ENCODE measurements at places on chromosomes 12 and 14.
A peak's percentile ranks its signal among the peaks of the same experiment; 100 is the strongest.

GRCh38 chr12:3869865-3870264, 3.3 kb downstream of the PARP11 start:
- DNase-seq = no peak

DNA sequence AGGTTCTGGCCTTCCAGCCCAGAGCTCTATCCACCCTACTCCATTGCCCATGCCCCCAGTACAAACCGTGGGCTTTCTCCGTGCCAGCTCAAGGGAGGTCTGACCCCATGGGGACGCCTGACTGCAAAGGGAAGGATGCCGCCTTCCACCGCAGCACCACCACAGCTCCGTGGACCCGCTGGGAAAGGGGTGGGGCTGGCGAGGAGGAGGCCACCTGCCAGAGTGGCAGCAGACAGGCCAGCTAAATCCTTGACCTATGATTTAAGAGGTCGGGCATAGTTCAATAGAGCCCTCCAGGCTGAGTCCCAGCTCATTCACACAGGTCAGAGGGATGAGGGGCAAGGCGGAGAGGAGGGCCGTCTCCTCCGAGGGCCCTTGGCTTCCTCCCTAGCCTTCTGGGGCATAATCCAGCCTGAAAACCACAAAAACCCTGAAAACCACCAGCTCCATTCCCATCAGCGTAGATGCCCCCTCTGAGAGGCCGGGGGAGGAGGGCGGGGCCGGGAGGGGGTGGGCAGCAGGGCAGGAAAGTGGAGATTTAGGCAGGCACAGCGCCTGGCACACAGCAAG, 14.9 kb upstream of the FIGNL2 start:
- no peak for DNase-seq

GRCh38 chr14:104397956-104398355, 181.6 kb upstream of the C14orf180 start:
- DNase-seq = no peak

- no peak for DNase-seq
Observed at GRCh38 chr12:13117029-13117428, 13.6 kb upstream of the GSG1 start.

DNA sequence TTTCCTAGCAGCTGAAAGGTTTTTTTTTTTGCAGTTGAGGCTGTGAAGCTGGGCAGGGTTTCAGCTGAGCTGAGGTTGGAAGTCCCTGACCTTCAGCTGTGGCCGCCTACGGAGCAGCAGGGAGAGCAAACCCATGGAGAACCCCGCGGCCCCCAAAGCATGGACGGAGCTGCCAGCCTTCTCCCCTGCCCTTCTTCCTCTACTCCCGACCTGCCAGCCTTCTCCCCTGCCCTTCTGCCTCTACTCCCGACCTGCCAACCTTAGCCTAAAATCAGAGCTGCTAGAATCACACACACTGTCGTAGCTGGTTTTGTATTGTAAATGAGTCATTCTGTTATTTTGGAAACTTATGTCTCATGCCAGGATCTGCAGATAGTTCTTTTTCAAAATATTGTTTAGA, 74.6 kb downstream of the PPP2R5C start:
- no peak for DNase-seq

DNA sequence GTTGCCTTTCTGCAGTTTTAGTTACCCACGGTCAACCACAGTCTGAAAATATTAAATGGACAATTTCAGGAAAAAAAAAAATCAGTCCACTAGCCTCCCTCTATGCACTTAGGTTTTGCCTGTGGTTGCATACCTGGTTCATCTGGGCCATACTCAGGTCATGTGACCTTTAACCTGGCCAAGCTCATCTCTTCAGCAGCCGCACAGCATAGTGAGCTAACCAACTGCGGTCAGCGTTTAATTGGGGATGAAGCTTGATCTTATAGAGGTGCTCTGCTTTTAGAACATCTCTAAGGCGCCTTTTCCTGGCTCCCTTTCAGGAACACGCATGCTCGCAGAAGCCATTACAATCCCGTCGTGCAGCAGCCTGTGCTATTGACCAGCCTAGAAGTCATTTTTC, 177.2 kb upstream of the HMGA2 start:
- no peak for DNase-seq

- DNase-seq = peak; percentile 73
Observed at GRCh38 chr14:104768437-104769323, 15.7 kb downstream of the SIVA1 start.

- no peak for DNase-seq
Observed at GRCh38 chr14:105421723-105422615, 2.3 kb downstream of the MTA1 start.

DNA sequence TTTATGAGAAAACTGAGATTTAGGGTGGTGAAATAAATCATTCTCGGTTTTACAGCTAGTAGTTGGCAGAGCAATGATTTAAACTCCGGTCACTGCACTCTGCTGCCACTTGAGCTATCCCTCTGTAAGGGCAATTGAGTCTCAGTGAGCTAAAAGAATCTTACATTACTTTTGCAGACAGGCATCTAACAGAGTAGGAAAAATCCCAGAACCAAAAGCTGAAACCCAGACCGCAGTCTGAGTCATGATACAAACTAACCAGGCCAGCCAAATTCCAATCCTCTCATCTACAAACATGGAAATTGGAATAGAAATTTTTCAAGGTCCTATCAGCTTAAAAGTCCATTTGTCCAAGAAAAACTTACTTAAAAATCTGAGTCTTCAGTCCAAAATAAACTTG, 73.7 kb downstream of the ANKS1B start:
- no peak for DNase-seq

GRCh38 chr14:76467711-76468155, 91.8 kb downstream of the ESRRB start:
- no peak for DNase-seq

GRCh38 chr14:96639550-96639949, 137.4 kb downstream of the PAPOLA start:
- no peak for DNase-seq

DNA sequence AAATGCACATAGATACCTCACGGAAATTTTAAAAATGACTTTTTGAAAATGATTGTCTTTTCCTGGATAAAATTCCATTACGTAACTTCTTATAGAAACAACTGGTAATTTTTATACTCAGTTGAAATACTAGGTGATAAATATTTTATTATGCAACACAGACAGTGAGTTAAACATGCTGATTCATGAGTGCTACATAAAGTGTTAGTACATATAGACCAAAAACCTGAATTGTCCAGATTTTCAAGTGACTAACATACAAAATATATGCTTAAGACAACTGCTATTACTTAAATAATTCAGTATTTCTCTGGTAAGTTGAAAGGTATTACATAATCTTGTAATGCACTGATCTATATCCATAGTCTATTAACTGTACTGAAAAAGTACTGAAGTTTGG, 11.9 kb downstream of the PTPRO start:
- DNase-seq = no peak

DNA sequence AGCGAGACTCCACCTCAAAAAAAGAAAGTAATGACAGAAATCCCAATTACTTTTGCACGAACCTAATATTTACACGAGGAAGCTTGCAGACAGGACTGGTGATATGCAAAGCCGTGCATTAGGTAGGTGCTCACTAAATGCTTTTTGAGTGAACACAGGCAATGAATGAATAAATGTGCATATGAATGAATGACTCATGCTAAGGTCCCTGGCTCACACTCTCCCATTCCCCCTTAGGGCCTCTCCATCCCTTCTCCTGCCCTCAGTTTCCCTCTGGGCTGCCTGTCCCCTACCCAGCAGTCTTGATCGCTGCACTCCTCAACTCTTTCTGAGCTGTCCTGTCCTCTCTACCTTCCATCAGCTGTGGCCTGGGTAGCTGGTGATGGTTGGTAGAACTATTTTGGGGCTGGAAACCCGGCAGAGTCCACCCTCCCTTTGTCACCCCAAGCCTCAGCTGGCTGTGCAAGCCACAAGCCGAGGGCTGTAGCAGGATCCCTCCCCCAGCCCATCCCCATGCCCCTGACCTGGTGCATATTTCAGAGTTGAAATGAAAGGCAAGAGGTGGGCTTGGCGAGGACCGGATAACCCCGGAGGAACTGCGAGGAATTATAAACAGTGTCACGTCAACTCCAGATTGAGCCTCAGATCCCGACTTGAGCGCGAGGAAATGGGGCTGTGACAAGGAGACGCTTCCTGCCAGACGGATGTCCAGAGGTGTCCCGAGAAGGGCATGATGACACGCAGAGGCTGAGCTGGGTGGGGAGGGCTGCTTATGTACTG, 191.7 kb upstream of the GSC start:
- DNase-seq = no peak

GRCh38 chr14:100786131-100786530, 39.8 kb upstream of the MEG3 start:
- no peak for DNase-seq

GRCh38 chr14:39641224-39641623, 209.0 kb upstream of the FBXO33 start:
- no peak for DNase-seq

DNA sequence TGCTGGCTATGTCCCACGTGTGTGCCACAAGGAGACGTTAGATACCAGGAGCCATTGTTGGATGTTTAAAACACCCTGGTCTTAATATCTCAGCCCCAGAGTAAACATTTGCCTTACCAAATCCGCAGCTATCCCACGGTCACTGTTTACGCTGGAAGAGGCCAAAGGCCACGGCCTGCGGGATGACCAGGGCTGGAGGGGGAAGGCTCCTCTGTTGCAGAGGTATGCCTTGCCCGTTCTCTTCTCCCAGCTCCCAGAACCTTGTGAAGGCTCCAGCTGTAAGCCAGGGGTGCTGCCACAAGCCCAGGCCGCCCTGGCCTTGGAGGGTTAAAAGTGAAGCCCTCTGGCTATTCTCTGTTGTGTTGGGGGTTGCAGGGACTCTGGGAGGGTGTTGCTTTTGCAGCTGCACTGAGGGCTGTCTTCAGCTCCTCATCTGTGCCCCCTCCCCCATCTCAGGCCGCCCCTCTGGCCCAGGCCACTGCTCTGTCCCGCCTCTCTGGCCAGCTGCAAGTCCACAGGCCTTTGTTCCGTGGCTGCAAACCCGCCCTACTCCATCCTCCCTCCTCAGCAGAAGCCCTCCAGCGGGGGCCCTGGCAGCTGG, 2.5 kb downstream of the PLEKHG3 start:
- no peak for DNase-seq

- no peak for DNase-seq
Observed at GRCh38 chr12:45938566-45938965, 51.8 kb downstream of the SCAF11 start.

GRCh38 chr14:20472536-20473169, 3.4 kb downstream of the PNP start:
- DNase-seq = no peak

DNA sequence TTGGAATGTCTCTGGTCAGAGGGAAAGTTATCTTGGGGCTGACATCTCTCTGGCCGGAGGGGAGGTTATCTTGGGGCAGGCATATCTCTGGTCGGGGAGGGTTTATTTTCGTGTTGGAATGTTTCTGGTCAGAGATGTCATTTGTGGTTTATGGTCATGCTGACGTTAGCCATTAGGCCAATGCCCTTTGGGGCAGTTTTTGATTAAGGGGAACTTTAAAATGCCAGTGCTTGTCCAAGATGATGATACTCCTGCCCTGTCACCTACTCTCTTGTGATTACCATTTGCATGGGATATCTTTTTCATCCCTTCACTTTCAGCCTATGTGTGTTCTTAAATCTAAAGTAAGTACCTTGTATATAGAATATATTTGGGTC, 29.0 kb upstream of the A2M start:
- no peak for DNase-seq

- DNase-seq = no peak
Observed at GRCh38 chr14:96806836-96807235, 9.7 kb downstream of the VRK1 start.

DNA sequence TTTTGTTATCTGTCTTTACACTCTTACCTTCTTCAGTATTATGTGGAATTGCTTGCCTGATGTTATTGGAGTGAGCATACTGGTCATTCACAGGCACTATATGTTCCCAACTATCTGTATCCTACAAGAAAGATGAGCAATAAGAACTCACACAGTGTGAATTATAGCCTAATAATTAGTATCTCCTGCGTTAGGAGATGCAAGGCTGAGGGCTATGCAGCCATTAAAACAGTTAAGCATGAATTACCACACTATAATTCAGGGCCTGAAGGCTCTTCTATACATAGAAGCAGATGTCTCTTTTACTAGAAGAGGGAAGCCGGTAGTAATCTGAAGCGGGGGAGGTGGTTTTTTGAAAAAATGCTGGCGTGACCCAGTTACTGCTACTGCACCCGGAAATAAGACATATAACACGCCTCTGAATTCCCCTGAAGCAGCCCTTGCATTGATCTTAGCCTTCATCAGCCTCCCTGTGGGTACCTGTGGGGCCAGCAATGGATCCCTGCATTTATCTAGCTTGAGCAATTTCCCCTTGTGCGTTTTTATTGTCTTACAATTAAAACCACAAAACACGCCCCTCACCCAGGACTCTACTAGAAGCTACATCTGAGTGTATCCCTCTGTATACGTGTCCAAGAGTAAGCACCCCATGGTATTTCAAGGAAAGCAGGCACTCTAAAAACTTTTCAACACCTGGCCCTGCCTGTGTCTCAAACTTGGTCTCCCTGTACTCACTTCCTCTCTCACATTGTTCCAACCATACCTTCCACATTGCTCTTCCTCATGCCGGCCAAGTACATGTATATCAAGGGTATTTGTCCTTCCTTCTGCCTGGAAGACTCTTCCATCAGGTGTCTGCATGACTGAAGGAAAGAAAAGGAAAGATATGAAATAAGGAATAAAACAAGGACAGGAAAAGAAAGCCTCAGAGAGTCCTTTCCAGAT, 210.9 kb upstream of the ARID2 start:
- peak; percentile 11 for DNase-seq

DNA sequence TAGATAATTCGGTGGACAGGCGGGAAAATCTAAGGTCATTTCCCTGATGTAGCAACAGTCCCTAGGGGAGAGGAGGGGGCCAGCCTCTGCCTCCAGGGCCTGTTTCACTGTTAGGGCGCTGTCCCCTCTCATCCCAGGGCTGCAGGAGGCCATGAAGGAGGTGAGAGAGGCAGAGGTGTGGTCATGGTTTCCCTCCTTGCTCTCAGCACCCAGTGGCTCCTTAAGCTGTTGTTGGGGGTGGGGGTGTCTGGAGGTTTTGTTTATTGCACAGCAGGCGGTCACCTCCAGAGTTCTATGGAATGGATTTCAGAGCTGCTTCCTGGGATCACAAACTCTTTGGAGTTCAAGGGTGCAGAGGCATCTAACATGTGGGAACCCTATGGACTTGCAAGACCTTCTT, 212.5 kb upstream of the RTL1 start:
- no peak for DNase-seq

- DNase-seq = no peak
Observed at GRCh38 chr12:16076557-16076956, 165.4 kb downstream of the DERA start.

DNA sequence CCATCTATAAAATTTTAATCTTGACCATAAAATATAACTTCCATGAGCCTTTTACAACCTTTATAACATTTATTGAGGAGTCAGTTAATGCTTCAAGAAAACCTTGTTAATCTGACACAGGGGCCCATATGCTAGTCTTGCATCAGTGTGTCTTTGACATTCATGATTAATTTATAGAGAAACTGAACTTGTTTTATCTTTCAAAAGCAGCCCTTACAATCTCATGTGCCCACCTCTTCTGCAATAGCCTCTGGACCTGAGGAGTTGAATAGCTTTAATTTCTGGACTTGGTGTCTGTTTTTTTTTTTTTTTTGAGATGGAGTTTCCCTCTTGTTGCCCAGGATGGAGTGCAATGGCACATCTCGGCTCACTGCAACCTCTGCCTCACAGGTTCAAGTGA, 8.6 kb upstream of the LPCAT3 start:
- no peak for DNase-seq

- DNase-seq = no peak
Observed at GRCh38 chr12:119208626-119209061, 29.9 kb downstream of the HSPB8 start.
